ENCODE measurements at places on chromosomes 4 and X. TPM values are rescaled to one million over a fixed set of nuclear protein-coding genes. Genes with fewer than 3 reads are reported as not detected.

Gene ELOVL6
- 2.0 TPM for total RNA-seq

Gene CPEB2
- 23.7 TPM for total RNA-seq

Gene COL4A5
- total RNA-seq, result 6.1 TPM

Gene PABPC1L2B
- total RNA-seq, result not detected

Gene SUPT20HL1
- not detected for total RNA-seq

Gene POLN
- 2.0 TPM for total RNA-seq

Gene RAB28
- total RNA-seq, result 20.2 TPM

Gene ADH1B
- 155 TPM for total RNA-seq

Gene DDX53
- not detected for total RNA-seq

Gene ADGRL3
- total RNA-seq, result 3.7 TPM

Gene PRRG3
- 3.4 TPM for total RNA-seq

Gene CXCL8
- total RNA-seq, result not detected

Gene CXXC4
- total RNA-seq, result 5.4 TPM

Gene CT45A2
- total RNA-seq, result not detected

DNA sequence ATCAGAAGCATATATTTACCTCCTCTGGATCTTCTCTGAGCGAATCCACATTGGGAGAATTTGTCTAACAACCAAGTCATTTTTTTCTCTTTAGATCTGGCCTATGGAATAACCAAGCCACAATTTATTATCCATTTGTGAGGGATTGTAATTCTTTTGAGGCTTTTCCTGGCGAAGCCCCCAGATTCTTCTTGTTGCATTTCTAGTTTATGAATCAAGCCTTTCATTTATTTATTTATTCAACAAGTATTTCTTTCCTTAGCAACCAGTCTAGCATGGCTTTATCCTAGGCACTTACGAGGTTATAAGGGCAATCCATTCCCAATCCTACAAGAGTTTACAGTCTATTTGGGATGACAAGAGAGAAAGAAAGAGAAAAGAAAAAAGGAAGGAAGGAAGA lies 18.4 kb upstream of the FNIP2 start:
- DNase-seq, result no peak

- peak; percentile 67 for DNase-seq
Observed at GRCh38 chrX:38879631-38880220, 78.5 kb downstream of the MID1IP1 start.

DNA sequence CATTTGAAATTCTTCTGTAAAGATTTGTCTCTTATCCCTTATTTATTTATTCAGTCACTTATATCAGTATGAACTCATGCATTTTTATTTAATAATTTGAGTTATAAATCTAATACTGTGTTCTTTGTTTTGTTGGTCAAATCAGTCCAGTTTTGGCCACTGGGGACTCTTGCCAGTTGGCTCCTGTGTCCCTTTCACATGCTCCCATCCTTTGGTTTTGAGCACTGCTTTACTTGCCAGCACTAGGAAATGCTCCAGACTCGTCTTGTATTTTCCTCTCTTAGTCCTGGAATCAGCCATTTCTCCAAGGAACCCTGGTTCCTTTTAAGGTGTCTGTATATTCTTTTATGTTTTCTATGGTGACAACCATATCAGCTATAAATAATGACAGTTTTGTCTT lies 28.1 kb downstream of the KANTR start:
- no peak for DNase-seq

- DNase-seq, result no peak
Observed at GRCh38 chrX:141917801-141918200, 14.1 kb downstream of the MAGEC1 start.

GRCh38 chrX:136376713-136377112 lies 76.0 kb downstream of the ADGRG4 start:
- no peak for DNase-seq

DNA sequence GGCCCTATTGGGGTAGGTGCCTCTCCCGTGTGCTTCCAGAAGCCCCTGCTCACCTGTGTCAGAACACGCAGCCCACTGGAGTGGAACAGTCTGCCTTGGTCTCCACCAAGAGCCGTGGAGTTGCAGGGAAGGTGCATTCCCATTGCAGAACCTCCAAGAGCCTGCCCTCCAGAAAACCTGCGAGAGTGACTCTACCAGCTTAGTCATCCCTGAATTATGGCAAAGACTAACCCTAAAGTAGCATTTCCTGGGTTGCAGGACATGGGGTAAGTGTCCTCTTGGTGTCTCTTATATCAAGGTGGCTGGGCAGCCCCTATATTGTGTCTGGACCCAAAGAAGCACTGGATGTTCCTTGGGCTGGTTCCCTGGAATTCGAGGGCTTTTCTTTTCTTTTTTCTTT lies 224.6 kb downstream of the BCOR start:
- no peak for DNase-seq

DNA sequence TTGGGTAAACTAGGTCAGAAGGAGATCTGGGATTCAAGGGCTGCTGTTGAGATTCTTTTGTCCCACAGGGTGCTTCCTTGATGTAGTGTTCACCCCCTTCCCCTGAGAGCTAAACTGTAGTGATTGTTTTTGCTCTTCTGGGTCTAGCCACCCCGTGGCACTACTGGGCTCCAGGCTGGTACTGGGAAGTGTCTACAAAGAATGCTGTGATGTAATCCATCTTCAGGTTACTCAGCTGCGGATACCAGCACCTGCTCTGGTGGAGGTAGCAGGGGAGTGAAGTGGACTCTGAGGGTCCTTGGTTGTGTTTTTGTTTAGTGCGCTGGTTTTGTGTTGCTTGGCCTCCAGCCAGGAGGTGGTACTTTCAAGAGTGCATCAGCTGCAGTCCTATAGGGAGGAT lies 365.5 kb downstream of the ZNF674 start:
- no peak for DNase-seq

DNA sequence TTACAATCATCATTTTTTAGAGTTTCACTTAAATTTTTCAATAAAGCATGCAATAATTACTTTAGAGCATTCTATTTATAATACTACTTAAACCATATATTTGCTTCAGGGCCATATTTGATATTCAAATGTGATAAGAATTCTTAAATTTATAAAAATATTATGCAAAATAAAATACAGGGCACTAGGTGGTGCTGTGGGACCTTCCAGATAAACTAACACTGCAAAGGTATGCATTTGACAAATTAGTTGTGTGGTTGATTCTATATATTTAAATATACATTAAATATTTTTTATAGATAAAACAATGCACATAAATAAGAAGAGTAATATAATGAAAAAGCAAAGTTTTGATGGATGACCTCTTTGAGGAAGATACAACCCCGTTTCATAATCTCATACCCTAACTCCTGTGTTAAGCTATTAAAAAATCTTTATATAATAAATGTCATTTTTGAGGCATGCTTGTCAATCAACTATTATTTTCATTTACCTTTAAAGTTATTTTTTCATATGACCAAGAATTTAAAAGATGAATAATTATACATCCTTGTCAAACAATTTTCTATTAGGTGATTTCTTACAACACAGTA lies 128.4 kb downstream of the REELD1 start:
- no peak for DNase-seq

DNA sequence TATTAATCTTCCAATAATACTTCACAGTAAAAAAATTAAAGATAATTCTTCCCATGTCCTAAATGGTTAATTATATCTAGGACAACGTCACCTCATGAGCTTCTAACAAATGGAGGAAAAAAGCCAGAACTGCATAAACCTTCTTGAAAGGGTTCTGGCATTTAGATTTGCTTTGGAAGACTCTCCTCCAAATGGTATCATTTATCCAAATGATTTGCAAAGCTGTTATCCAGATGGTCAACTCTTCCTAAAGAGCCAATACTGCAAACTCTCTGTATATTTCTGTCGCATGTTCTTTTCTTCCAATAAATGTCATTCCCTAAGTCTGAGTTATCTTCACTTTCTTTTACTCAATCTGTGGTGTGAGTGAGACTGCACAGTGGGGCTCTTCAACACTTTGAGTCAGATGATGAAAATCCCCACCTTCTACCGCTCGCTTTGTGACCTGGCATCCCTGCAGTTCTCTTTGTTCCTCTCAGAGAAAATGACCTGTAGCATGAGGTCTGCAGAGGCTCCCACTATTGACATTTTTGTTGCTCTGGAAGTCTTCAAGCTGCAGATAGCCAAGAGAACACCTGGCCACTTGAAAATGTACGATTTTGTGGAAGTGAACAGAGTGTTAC lies 52.9 kb downstream of the TMEM150C start:
- DNase-seq, result no peak

GRCh38 chrX:56382278-56382677 lies 150.1 kb downstream of the KLF8 start:
- no peak for DNase-seq

- no peak for DNase-seq
Observed at GRCh38 chr4:184598753-184599491, 50.3 kb downstream of the CASP3 start.

DNA sequence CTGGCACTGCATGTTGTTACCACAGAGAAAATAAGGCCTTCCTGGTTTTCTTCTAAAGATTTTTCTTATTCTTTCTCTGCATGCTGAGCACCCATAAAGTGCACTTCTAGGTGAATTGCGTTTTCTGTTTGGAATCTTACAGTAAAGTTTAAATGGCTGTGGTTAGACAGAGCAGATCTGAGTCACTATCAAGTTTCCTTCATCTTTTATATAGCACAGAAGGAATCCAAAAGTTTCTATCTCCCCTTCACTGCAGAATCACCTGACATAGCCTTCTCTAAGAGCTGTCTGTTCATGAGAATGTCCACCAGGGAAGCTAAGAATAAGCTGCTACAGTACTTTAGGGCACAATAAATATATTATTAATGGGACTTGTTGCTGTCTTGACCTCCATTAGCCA lies 455.5 kb upstream of the FAM241A start:
- no peak for DNase-seq

GRCh38 chr4:157558016-157558415 lies 337.5 kb downstream of the GRIA2 start:
- no peak for DNase-seq

DNA sequence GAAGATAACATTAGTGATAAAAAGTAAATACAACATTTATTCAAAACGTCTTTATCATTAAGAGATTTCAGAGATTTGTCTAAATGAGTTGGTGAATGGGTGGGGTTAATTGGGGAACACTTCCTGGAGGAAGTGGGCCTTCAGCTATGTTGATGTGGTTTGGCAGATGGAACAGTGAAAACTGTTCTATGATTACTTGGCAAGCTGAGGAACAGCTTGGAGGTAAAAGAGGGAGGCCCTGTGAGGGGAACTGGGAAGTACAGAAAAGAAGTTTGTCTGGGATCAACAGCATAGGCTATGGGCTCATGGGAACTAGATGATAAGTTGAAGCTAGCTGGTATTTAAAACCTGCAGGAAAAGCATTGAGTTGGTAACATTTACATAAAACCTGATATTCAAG lies 26.0 kb downstream of the OCRL start:
- DNase-seq, result no peak

GRCh38 chr4:64738240-64738639 lies 329.0 kb upstream of the TECRL start:
- DNase-seq, result no peak

DNA sequence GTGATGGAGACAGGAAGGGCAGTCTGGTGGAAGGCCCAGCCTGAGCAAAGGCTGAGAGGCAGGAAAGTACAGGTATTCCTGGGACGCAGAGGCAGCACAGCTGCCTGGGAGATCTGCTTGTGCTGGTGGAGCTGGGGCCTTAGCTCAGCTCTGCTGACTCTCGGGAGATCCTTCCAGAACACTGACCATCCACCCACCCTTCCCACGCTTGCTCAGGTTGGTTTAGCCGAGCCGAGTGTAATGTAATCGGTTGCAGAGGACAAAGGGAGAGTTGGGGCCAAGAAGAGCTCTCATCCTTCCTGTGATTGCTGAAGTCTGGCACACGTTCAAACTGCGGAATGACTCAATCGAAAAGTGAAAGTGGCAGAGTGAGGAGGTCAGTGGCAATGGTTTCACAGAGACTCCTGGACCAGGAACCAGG lies 43.1 kb upstream of the GPR78 start:
- DNase-seq, result no peak

DNA sequence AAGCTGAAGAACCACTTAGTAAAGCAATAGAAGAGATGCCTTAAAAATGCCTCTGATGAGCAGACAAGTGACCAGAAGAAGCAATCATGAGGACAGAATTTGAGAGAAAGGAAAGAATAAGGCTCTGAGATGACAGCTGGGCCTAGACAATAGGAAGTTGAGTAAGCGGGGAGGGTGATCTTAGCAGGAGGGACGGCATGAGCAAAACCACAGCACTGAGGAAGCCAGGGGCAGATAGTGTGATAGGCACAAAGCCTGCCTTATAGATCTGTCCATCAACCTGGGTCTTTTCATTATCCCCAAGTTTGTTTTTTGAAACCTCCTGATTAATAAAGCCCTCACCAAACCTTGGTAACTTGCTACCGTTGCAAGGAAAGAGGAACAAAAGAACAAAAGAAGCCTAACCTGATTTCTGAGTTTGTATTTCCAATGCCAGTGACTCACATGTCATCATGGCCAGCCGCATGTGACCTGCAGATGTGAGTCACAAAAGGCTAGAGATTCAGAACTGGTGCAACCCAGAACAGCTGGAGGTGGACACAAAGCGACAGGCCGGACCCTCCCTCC lies 55.7 kb upstream of the PPARGC1A start:
- peak; percentile 48 for DNase-seq

- no peak for DNase-seq
Observed at GRCh38 chrX:69149466-69150280, 15.6 kb downstream of the PJA1 start.

GRCh38 chr4:128846063-128846462 lies 36.6 kb downstream of the JADE1 start:
- DNase-seq, result no peak

GRCh38 chr4:34492414-34492813 lies 1751.9 kb downstream of the ARAP2 start:
- no peak for DNase-seq

GRCh38 chrX:109632906-109633504 lies 8.0 kb upstream of the KCNE5 start:
- no peak for DNase-seq

- peak; percentile 72 for DNase-seq
Observed at GRCh38 chr4:30719454-30720020, 632 bp upstream of the PCDH7 start.

DNA sequence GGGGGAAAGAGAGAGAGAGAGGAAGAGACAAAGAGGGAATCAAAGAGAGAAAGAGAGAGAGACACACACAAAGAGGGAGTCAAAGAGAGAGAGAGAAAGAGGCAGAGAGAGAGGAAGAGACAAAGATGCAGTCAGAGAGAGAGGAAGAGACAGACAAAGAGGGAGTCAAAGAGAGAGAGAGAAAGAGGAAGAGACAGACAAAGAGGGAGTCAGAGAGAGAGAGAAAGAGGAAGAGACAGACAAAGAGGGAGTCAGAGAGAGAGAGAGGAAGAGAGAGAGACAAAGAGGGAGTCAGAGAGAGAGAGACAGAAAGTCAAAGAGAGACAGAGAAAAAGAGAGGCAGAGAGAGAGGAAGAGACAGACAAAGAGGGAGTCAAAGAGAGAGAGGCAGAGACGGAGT lies 45.5 kb downstream of the MAGEA9 start:
- DNase-seq, result no peak

GRCh38 chrX:41087201-41087600 lies 2.0 kb downstream of the USP9X start:
- DNase-seq, result no peak

DNA sequence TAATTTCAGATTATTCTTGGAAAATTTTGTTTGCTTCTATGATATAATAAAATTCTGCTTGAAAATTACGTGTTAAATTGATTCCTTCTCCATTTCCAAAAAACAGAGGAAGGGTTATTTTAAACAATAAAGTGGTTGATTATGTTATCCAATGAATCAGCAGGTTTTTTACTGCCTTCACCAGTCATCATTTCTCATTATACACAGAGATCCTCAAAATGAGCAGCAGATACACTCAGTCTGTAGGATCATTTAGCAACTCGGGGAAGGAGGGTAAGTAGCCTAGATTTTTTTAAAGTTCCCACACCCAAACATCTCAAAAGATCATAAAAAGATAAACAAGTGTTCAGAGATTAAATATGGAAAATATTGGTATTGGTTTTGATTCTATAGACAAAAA lies 6.8 kb upstream of the TMEM144 start:
- no peak for DNase-seq

Data from Right ventricle myocardium inferior (tissue), 1 donor.